NCI-H1105 (cell line): ENCODE measurements at places on chromosomes 6 and 20.

DNA sequence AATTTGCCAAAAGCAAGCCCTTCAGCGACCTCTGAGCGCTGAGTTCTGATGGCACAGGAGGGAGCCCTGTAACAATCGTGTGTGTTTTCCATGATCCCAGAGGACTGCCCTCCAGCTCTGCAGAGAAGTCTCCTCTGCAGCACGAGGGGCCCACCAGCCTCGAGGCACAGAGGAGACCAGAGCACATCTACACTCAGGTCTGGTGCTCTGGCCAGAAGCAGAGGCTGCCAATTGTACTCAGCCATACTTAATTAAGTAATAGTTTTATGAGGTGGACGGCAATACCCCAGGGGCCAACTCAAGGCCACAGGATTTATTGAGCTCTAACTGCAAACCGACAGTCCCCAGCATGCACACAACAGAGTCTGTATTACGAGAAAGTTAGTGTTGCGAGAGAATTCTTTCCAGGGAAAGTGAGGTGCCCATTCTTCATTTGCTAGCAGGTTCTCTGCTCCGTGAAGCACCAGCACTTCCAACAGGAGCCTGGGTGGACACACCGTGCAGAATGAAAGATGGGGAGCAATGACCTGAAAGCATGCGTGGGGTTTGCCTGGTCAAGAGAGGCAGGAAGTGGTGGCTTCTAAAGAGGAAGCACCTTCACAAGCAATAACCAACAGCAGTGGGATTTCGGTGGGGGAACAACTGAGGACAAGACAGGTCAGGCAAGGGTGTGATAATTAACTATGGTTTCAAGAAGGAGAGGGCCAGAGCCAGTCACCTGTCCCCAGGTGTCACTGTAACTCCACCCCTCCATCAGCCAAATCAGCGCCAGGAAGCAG, 92.8 kb upstream of the FOXC1 start:
- DNase-seq = no peak

DNA sequence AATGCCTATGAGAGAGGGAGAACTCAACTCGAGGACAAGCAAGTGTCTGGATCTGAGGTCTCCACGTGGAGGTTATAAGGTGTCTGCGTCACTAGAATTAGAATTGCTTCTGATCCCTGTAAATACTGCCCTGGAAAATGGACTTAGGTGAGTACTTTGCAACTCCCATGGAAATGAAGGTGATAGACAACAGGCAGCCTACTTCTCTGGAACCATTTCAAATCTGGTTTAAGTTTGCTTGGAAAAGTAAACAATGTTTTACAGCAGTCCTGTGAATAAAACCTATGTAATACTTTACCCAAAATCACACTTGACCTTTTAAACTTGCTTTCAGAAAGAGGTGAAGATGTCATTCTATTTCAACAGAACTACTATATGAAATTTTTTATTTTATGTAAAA, 70.1 kb upstream of the TENT5A start:
- no peak for DNase-seq

DNA sequence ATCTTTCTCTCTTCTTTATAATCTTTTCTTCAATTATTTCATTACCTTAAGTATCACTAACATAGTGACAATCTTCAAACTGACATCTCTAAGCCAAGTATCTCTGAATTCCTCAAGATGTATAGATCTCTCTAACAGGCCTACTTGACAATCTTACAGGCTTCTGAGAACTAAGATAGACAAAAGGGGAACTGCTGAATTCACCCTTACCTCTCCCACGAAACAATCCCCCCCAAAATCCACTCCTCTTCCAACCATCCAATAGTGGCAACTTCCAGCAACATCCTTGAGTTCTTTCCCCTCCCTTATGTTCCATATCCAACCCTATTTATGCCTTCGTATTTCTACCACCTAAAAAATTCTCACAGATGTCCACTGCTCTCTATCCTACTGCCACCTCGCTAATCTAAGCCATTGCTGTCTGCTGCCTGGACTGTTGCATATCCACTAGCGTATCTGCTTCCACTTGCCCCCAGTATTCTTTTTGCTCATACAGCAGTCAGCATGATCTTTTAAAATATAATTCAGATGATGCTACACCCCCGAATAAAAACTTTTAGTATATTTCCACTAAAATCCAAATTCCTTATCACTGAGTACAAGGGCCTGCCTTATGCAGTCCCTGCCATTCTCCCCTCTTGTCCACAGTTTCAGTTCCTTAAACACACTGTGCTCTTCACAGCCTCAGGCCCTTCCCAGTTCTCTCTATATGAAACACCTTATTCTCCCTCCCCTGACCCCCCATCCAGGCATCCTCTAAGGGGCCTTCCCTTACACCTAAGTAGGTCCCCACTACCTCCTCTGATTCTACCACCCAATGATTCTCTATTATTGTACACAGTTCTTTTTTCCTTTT, 8.0 kb downstream of the REPS1 start:
- DNase-seq = no peak

GRCh38 chr6:43683708-43684455, 3.7 kb downstream of the MRPS18A start:
- DNase-seq = no peak

- no peak for DNase-seq
Measured at GRCh38 chr6:9484091-9484490, 930.8 kb downstream of the TFAP2A start.

DNA sequence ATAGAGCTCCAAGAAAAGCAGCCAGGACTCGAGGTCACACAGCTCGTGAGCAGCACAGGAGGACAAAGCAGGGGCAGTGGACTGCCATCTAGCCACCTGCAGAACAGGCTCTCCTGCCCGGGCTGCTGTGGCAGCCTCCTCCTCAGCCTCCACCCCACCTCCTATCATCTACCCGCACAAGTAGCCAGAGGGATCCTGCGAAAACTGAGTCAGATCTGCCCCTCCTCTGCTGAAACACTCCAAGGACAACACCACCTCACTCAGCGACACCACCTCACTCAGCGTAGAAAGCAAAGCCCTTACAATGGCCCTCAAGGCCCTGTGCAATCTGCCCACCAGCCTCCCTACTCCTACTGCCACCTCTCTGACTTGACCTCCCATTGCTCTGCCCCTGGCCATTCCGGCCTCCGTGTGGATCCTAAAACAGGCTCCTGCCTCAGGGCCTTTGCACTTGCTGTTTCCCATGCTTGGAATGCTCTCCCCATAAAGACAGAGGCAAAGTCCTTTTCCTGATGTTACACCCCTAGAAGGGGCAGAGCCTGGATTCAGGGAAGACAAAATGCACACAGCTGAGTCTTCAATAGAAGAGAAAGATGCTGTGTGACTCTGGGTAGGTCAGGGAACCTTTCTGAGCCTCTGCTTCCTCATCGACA, 19.3 kb downstream of the PREX1 start:
- DNase-seq = no peak

DNA sequence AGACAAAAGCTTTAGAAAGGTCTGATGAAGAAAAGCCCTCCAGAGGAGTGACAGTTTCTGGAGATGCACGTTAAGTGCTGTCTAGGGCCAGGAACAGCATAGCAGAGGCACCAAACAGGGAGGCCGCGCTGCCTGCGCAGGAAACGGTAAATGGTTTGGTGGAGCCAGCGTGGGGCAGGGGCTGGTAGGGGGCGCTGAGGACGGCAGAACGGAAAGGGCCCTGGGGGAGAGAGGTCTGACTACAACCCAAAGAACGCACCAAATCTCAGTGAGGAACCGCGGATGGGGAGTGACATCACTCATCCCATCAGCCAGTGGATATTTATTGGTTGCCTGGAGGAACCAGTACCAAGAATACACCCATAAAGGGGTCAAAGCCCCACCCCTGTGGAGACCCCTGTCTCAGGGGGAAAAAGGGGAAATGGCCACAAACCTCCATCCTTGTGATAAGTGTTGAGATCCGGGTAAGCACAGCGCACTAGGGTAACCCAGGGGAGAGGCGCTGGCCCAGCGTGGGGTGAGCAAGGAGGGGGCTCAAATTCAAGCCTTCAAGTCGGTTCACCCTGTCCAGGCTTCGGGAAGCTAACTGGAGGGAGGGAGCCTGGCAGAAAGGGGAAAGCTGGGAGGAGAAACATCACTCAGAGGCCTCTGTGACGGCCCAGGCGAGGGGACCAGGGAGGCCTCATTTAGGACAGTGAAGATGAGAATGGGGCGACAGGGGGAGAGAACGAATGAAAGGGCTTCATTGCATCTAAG, 249.2 kb upstream of the QKI start:
- DNase-seq = no peak

- no peak for DNase-seq
Measured at GRCh38 chr6:111898452-111898851, 25.2 kb upstream of the FYN start.

- DNase-seq = no peak
Measured at GRCh38 chr6:77466451-77467437, 3.5 kb upstream of the HTR1B start.

DNA sequence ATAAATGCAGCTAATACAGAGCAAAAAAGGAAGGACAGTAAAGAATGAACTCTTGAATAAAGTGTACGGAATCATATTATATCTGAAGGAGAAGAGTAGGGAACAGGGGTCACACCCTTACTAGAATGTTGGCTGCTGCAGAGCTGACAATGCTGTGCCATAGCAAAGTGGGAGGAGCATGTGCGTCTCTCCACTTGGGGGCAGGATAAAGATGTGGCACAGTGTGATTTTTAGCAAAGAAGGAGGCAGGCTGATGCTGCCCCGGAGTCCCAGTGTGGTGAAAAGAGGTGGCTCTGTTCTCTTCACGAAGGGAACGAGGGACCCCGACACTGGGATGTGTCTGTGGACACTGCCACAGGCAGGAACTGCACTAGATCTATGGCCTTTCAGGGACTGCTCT, 67.5 kb downstream of the INSM1 start:
- DNase-seq = no peak

DNA sequence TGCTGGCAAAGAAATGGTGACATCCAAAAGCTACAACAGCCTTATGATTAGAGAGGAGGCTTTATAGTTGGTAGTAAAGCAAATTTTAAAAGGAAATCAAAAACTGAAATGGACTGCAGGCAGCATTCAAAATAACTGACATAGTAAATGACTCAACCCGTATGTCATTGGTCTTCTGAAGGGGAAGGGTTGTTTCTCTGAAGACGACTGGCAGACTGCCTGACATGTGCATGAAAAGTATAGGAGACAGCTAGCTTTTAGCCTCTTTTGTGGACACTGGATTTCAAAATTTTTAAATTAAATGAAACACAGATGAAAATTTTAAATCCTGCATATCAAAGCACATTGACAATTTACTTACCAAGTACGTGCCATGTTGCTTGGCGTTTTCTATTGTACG, 90.7 kb downstream of the TRMT6 start:
- DNase-seq = no peak

DNA sequence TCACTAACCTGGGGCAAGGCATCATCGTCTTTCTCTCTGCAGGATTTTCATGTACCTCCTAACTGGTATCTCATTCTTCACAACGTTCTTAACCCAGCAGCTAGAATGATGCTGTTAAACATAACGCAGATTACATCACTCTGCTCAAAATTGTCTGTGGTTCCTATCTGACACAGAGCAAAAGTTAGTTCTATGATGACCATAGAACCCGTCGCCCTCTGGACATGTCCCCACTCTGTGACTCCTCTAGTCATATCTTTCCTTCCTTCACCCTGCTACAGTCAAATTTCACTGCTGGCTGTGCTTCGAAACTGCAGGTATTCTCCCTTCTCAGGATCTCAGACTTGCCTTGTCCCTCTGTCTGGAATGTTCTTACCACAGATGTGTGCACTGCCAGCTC, 87.4 kb upstream of the TPD52L1 start:
- DNase-seq = no peak
